ENCODE measurements at places on chromosomes 7 and 10.
A peak's percentile ranks its signal among the peaks of the same experiment; 100 is the strongest.

- no peak for DNase-seq
Observed at GRCh38 chr7:6409091-6409490, 38.7 kb downstream of the DAGLB start.

DNA sequence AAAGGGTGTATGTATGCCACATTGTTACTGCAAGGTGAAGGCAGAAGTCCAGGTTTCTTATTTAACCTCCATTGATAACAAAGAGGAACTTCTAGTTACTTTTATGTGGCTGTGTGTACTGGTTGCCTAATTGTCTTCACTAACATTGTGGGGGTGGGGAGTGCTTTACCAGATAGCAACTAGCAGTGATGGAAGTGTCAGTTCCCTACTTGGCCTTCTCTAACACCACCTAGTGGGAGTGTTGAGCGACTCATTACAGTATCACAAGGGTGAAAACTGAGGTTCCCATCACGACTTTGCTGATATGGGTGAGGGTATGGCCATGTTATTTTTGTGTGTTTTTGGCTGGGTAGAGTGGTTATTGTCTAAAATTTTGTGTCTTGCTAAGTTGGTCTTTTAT, 274.4 kb downstream of the THSD7A start:
- DNase-seq: no peak

DNA sequence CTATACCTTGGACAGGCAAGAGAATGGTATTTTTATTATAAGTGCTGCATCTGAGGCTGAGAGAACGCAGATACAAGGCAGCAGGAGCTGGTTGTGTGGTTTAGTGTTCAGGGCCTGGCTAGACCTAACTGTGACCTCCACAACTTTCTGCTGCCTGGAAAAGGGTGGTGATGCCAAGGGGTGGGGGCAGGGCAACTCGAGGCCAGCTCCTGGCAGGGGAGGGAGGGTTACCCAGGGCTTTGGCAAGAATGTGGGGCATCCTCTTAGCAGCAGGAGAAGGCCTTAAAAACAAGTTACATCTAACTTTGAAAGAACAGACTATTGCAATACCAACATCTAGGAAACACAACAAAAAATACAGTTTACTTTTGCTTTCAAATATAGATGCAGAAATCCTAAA, 13.0 kb downstream of the MXI1 start:
- DNase-seq: no peak

DNA sequence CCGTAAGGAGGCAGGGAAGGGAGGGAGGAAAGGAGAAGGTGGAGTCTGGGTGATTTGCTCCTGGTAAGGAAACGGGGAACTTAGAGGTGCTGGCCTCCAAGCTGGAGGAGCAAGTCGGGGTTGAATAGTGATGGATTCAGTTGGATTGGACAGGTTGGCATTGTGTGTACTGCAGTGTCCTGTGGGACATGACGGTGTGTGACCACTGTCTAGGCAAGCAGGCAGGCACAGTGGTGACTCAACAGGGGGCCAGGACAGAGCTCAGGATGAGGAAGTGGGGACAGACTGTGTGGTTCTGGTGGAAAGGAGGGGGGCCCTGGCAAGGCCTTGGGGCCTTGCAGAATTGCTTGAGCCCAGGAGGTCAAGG, 48.8 kb downstream of the COL26A1 start:
- peak; percentile 29 for DNase-seq

DNA sequence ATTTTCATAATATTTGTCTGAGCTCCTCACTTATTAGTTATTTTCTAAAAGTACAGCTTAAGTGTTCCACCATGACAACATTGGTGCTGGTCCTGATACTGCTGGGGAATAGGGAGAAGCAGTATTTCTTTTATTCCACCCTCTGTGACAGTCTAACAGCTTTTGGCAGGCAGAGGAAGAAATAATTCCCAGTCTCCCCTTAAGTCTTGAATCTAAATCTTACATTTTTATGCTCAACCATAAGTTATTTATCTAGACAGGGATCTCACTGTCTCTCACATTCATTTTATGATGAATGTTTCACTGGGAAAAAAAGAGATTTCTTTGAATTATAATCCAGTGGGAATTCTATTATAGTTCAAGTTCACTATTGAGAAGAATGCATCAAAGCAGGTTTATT, 71.5 kb downstream of the MAGI2 start:
- DNase-seq: no peak

- DNase-seq: no peak
Observed at GRCh38 chr10:78955206-78955605, 113.6 kb upstream of the ZMIZ1 start.
